Stimulated activated CD8-positive, alpha-beta memory T cell treated with anti-CD3 and anti-CD28 coated beads, Interleukin-15, amount 100 ng/mL, for 24 hours (primary cell): ENCODE measurements at places on chromosomes 13 and 19.

DNA sequence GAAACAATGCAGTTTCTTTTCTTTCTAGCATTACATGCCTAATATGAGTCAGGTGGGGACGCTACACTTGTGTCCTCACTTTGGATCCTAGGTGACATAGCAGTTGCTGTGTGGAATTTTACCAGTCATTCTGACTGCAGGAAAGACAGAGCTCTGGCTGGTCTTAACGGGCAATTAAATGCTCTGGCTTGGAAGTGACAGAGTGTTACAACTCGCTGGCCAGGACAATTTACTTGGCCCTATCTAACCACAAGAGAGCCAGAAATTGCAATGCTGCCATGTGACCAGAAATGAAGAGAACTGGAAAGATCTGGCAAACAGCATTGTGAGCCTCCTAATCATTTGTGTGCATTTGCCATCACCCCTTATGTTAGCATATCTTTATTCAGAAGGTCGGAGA, 351.1 kb downstream of the DCT start:
- DNase-seq, result no peak

GRCh38 chr13:77353995-77354394, 27.1 kb upstream of the MYCBP2 start:
- no peak for DNase-seq

- no peak for DNase-seq
Observed at GRCh38 chr13:46173656-46174055, 8.3 kb downstream of the LCP1 start.

DNA sequence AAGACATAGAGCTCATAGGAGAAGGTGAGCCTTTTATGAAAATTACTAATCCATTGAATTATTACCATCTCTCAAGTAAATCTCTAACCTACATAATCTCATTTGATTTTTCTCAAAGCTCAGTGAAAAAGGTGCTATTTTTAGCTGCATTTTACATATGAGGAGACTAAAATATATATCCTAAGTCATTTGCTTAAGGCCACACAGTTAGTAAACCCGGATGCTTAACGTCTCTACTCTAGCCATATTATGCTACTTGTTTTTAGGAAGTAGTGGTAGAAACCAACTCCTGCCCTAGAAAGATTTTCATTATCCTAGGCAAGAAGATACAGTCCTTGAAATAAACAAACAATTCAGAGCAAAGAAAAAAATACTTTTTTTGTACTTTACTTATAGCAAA, 108.9 kb downstream of the RBM26 start:
- DNase-seq, result no peak

DNA sequence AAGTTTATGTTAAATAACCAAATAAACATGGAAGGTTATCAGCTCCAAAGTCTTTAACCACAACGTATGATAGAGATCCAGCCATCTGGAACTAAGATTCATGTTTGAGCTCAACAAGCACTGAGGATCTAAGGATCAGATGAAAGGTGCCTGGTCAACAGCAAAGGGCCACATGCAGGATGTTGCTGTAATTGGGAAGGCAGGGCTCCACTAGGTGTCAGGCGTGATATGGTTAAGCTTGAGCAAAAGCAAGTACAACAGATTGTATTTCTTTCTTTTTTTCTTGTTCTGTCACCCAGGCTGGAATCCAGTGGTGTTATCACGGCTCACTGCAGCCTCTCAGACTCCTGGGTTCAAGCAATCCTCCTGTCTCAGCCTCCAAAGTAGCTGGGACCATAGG, 12.0 kb downstream of the EBPL start:
- DNase-seq, result no peak

DNA sequence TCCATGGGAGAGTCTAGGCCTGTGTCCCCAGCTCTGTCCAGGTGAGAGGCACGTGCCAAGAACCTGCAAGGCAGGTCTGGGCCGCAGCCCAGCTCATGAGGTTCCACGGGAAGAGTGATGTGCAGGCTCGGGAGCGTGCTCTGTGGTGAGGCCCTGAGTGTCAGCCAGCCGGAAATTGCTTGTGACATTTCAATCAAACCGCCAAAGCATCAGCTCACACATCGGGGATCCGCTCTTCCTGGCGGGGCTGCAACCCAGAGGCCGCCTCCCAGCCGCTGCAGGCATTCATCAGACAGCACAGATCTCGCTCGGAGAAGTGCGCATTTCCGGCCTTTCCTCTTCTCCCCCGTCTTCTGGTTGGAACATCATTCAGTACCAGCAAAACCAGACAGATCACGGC, 109.3 kb downstream of the KDM4B start:
- no peak for DNase-seq

GRCh38 chr19:43548706-43549105, 15.7 kb downstream of the ZNF575 start:
- no peak for DNase-seq

DNA sequence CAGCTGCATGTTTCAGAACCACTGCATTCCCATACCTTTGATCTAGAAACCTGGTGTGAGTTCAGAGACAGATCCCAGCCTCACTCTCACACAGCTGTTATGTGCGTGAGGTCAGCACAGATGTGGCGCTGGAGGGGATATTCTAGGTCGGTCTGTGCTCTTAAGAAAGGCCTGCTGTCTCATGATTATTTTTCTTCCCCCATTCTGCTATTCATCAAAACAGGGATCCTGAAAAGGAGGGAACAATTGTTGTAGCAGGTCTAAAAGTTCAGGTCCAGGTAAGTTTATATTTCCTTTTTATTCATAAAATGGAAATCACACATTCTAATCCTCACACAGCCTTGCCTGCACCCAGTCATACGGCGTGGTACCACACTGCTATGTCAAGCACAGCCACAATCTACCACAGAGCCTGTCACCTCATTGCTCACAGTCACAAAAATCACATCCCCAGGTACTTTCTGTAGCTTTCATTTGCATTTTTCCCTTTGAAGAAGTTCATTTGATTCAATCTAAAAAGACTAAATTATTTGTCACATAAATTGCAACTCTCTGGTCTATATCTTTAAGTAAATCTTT, 867 bp downstream of the ZNF546 start:
- no peak for DNase-seq

- DNase-seq, result no peak
Observed at GRCh38 chr19:3964256-3965194, 6.4 kb downstream of the DAPK3 start.

- no peak for DNase-seq
Observed at GRCh38 chr13:71695662-71696061, 171.3 kb downstream of the DACH1 start.

DNA sequence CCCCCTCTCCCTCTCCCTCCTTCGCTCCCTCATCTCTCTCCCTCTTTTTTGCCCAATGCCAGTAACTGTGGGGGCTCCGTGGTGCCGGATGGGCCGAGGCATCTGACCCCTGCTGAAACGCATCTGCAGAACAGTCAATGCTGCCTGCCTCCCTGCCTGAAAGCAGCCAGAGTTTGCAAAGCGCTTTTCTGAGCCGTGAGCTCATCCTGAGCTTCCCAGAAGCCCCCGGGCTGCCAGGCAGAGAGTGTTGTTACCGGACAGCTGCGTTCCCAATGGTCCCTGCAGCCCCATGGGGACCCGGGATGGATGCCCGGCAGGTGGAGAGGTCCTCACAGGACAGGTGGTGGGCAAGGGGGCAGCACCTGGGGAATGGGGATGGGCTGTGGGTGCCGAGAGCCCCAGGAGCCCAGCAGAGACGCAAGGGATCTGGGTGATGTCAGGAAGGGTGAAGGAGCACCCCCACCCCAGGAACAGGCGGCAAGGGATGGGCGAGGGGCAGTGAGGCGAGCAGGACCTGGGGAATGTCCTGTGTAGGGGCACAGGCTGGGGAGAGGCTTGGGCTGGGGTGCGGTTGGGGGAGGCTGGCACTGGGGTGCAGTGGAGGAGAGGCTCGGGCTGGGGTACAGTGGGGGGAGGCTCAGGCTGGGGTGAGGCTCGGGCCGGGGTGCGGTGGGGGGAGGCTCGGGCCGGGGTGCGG, 33.0 kb downstream of the GPX4 start:
- no peak for DNase-seq

GRCh38 chr19:57171551-57172081, 4.3 kb upstream of the DUXA start:
- no peak for DNase-seq

DNA sequence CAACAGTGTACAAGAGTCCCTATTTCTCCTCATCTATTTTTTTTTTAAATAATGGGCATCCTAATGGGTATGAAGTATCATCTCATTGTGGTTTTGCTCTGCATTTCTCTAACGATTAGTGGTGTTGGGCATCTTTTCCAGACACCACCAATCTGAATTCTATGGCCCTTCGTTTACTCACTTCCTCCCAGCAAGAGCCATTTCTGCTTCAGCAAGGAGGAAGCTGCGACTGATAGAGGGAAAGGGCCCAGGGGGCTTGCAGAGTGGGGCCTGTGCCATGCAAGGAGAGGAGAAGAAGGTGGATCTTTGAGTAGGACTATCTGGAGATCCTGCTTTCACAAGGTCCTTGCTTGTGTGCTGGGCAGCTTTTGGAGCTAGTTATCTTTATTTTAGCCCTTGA, 58.0 kb downstream of the USPL1 start:
- DNase-seq, result no peak

- DNase-seq, result no peak
Observed at GRCh38 chr19:36605877-36606478, 865 bp downstream of the ZNF382 start.
